ENCODE measurements at places on chromosomes 1 and 21. TPM values are rescaled to one million over a fixed set of nuclear protein-coding genes. Genes with fewer than 3 reads are reported as not detected.

OR2M3 gene
- not detected for total RNA-seq

C2CD2 gene
- total RNA-seq = 25.6 TPM

KRTAP6-2 gene
- total RNA-seq = not detected

C1orf56 gene
- total RNA-seq = 6.2 TPM

A3GALT2 gene
- not detected for total RNA-seq

PAQR6 gene
- total RNA-seq = 4.2 TPM

TTC13 gene
- total RNA-seq = 15.6 TPM
